ENCODE measurements at places on chromosomes 16 and 17. TPM values are rescaled to one million over a fixed set of nuclear protein-coding genes. Genes with fewer than 3 reads are reported as not detected.

Gene GLIS2
- polyA plus RNA-seq, result 32.5 TPM

GRCh38 chr17:37676115-37676925 is 33.1 kb upstream of the DDX52 start:
- peak; percentile 59 for DNase-seq

DNA sequence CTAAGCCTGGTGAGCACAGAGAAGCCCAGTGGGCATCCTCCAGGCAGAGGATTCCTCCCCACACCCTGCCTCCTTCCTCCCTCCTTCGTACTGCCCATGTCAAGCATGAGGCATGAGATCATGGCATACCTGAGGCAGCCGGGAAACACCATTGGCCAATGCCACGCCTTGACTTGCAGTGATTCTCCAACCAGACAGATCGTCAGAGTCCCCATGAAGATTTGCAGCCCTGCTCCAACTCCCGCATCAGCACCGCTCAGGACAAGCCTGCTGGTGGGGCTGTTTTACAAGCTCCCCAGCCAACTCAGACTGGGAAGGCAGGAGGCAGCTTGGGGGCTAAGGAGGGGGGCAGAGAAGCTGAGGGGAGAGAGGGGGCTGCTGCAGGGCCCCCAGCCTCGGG is 2.9 kb upstream of the KRT16 start:
- no peak for DNase-seq

DNA sequence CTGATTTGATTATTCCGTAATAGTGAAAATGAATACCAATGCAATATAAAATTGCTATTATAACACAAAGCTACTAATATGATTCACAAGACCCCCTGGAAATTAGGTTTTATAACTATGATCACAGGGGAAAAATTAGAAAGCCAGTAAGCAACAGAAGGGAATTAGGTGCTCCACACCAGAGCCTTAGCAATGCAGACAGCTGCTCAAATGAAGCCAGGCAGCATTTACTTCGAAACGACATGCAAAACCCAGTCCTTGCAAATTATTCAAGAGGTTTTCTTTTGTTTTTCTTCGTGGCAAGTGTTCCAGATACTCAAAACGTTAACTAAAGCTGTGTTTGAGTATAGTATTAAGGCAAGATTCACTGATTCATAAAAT is 47.9 kb downstream of the TOX3 start:
- DNase-seq, result no peak

- DNase-seq, result no peak
These were observed 92.8 kb downstream of the CYLD start for GRCh38 chr16:50834701-50835100.

Gene MRPL38
- polyA plus RNA-seq, result 74.8 TPM

Gene SENP3
- 90.9 TPM for polyA plus RNA-seq

- DNase-seq, result no peak
These were observed 19.5 kb downstream of the USP7 start for GRCh38 chr16:8943966-8944759.

DNA sequence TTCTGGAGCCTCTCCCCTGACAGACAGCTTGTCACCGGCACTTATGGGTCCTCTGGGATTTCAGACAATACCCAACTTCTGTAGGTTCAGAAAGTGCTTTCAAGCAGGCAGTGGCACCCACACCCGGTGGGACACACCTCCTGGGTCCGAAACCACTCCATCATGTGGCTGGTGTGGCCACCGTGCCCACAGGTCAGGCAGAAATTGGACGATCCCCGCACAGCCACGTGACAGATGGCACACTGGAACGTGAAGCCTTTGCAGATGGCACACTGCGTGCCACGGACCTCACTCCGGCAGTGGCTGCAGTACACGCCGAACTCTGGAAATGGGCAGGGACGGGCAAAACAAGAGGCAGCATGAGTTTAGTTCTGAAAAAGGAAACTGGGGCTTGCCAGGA is 99.5 kb upstream of the FA2H start:
- no peak for DNase-seq

- no peak for DNase-seq
These were observed 25.5 kb upstream of the PMP22 start for GRCh38 chr17:15290605-15291004.

Gene HEATR9
- polyA plus RNA-seq, result 0.20 TPM

GRCh38 chr17:31900877-31901276 is 631 bp downstream of the UTP6 start:
- no peak for DNase-seq

GRCh38 chr17:72882426-72882825 is 210.1 kb downstream of the SLC39A11 start:
- no peak for DNase-seq

DNA sequence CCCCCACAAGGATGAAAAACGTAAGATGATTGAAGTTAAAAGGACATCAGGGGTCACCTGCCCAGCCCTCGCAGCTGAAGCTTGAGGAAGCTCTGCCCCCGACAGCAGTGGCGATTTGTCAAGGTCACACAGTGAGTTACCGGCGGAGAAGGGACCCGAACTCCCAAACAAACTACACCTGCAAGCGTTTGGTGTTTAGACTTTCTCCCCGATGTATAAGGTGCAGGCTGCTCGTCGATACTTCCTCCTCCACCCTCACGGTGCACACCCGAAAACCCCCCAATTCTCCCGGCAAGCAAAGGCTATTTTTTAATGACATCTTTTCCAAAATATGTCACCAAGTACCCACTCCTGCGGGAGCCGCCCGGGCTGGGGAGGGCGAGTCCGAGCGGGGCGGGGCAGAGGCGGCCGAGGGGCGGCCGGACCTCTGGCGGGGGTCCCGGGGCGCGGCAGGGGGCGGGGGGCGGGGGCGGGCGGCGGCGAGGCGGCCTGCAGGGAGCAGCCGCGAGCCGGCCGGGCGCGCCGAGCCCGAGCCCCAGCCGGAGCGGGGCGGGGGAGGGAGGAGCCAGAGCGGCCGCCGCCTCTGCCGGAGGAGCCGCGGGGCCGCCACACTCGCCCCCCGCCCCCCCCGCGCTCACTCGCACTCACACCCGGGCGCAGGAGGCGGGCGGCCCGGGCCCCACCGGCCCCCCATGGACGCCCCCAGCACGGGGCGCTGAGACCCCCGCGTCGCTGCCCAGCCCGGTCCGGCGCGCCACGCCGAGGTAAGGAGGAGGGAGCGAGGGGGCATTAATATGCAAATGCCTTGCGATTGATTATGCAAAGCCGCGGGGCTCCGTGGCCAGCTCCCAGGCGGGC is at the start of gene THRA:
TSS of gene THRA (plus strand) at position 637 of the 858 bp plus-strand sequence. CDS start 11,524 bp downstream, outside the sequence.
- peak; percentile 55 for DNase-seq

GRCh38 chr16:13402601-13403000 is 501.2 kb downstream of the SHISA9 start:
- no peak for DNase-seq

Gene PLCG2
- 64.1 TPM for polyA plus RNA-seq

GRCh38 chr16:50038756-50039529 is 13.9 kb downstream of the CNEP1R1 start:
- DNase-seq, result no peak

DNA sequence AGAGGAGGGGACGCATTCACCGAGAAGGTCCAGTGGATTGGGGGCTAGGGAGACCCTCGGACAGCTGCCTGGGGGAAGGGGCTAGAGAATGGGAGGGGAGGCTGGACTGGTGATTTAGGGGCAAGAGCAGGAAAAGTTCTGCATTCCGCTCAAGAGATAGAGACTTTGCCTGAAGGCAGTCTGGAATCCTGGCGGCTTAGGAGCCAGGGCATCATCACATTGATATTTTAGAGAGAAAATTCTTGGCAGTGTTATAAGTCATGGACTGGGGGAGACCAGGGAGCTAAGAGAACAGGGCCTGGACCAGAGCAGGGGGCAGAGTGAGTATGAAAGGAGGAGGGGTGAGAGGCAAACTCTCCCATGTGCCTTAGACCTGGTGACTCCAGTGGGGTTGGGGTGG is 35.8 kb downstream of the MSI2 start:
- DNase-seq, result no peak

DNA sequence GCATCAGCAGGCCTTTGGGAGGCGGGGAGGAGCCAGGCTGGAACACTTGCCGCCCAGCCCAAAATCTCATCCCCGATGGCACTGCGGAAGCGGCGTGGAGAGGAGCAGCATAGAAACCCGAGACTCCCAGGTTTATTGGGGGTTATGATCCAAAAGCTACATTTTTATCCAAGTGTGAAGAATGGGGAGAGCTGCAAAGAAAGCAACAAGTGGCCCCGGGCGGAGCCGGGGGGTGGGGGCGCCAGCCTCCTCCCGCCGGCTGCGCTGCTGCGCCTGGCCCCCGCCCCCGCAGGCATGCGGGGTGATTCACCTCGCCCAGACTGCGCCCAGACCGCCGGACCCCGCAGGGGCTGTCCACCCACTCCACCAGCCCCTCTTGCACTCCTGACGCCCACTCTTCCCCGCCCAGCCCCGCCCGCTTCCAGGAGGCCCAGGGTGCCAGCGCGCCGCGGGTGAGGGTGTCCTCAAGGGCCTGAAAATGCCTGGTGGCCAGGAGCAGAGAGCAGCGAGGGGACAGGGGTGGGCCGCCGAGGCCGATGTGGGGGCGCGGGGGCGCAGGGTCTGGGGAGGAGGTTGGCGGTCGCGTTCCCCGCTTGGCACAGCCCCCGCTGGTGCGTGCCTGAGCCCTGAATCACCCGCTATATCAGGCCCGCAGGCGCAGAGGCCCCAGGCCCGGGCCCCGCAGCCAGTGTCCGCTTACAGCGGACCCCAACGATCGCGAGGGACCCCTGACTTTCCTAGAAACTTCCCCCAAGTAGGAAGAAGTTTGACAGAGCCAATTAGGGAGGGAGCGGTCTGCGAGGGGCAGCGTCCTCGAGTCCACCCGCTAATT is 1.3 kb downstream of the CAVIN1 start:
- no peak for DNase-seq

- DNase-seq, result no peak
These were observed 489.0 kb downstream of the KCNJ2 start for GRCh38 chr17:70658317-70658716.

- DNase-seq, result no peak
These were observed 16.2 kb upstream of the HNF1B start for GRCh38 chr17:37761059-37761458.

Gene CCNF
- 15.0 TPM for polyA plus RNA-seq

DNA sequence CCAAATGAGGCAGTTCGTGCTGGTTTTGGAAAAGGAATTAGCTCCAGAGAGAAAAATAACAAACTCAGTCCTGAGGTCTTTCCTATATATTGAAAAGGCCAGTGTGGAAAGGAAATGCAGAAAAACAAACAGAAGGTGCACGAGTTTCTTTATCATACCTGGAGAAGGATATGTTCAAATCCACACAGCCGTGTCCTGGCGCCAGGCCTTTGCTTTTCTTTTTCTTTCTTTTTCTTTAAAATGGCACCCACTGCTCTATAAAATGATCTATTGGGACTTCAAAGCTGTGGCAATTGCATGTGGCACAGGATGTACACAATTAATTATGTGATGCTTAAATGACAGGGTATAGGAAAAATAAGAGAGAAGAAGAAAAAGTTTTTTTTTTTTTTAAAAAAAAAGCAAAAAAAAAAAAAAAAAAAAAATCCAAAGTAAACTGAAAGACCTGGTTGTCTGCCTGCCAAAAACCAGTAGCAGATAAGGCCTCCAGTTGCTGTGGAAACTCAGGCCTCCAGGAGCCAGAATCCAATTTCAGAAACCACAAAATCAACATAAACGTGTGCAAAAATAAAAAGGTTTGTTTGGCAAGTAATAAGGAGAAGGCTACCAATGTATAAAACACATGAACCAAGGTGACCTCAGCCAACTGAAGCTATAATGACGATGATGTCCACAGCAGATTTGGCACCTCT is 957.6 kb upstream of the SOX9 start:
- no peak for DNase-seq

Gene ZG16
- 0.08 TPM for polyA plus RNA-seq

Gene MT1X
- 36.2 TPM for polyA plus RNA-seq

Gene TPSG1
- 0.85 TPM for polyA plus RNA-seq

GRCh38 chr17:76368545-76368944 is 14.8 kb upstream of the PRPSAP1 start:
- DNase-seq, result no peak

- no peak for DNase-seq
These were observed 166.2 kb upstream of the KCNJ16 start for GRCh38 chr17:69908626-69909368.

GRCh38 chr16:17417740-17418139 is 53.0 kb downstream of the XYLT1 start:
- no peak for DNase-seq

GRCh38 chr16:28984091-28984490 is 761 bp upstream of the LAT start:
- no peak for DNase-seq

DNA sequence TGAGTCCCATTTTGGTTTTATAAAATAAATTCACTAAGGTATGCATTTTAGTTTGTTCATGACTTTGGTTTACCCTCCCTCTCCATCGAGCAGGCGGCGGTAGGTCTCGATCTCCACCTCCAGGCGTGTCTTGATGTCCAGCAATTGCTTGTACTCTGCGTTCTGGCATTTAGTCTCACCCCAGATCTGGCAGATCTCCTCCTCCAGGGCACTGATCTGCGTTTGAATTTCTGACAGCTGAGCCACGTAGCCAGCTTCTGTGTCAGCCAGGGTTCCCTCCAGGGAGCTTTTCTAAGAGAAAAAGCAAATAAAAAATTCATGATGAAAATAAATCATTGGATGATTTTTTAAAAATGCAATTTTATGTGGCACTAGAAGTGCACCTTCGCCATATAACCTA is 4.2 kb downstream of the KRT24 start:
- DNase-seq, result no peak

Gene PPM1D
- polyA plus RNA-seq, result 23.3 TPM

- DNase-seq, result no peak
These were observed 526 bp downstream of the ZZEF1 start for GRCh38 chr17:4142107-4142900.

DNA sequence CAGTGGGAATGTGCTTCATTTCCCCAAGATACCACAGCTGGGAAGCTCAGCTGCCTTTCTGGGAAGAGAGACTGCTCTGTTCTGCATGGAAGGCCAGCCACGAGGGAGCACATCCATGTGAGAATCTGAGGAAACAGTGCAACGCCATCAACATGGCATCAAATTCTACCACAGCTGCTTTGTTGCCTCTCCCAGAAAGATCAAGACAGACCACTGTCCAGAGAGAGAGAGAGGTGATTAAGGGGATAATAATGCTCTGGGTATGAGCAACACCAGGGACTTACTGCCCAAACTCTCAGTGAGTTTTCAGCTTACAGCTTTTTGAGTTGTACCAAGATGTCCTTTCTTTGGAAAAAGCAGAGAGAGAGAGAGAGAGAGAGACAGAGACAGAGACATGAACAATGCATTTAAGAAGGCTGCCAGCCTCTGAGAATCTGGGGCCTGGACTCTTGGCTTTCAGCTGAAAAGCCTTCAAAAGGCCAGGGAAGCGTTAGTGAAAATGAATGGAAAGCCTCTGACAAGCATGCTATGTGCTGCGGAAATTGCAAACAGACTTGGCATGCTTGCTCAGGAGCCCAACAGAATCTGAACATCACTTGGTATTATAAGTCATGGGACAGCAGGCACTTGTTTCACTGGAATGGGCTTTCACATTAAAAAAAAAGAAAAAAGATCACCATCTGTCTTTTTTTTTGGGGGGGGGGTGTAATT is 223.1 kb downstream of the MAP2K6 start:
- no peak for DNase-seq
